ENCODE measurements at places on chromosomes 4 and X.

GRCh38 chrX:73940893-73941470 lies 363.0 kb upstream of the ZCCHC13 start:
- DNase-seq: no peak

DNA sequence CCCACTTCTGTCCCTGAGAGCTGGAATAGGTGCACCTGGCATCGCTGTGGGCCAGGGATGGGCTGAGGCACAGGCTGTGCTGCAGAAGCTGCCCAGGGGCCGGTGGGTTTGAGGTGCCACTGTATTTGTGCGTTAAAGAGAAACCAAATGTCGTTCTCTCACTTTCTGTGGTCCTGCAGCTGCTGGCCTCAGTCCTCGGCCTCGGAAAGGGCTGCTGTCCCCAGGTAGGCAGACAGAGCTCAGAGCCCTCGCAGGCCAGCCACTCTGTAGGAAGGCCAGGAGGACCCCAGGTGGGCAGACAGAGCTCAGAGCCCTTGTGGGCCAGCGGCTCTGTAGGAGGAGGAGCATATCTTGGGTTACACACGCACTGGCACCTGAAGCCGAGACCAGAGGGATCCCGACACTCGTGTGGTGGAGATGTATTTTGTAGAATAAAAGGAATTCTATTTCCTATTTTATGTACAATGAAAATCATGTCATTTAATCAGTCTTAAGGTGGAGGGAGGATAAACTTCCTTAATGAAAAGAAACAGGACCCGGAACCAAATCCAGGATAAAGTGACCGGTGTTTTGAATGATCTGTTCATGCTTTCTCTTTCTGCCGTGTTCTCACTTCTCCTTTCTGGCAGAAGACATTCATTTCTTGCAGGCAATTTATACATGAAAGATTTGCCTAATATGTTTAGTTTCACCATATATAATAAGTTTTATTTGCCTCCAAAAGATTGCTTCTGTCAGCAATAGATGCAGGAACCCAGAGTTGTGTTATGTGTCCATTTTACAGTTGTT lies 54.4 kb upstream of the HGFAC start:
- DNase-seq: no peak

- no peak for DNase-seq
Observed at GRCh38 chr4:151227731-151228130, 49.2 kb upstream of the PRSS48 start.

DNA sequence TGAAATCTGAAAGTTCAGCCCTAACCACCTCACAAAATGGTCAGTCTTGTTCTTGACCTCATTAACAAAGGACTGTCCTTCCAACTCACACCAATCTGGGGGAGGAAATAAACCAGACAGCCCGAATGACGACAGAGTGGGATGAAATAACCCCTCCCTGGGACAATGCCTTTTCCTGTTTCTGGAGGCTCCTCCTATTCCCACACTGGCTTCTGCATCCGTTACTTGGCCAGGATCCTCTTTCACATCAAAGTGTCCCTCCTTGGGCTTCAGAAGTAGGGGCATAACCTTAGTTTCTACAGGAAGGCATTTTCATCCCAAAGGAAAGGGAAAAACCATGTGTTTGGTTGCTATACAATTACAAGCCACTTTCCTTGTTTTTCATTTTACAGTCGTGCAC lies 59.8 kb upstream of the RPL34 start:
- no peak for DNase-seq

- DNase-seq: no peak
Observed at GRCh38 chr4:68810919-68811318, 4.9 kb upstream of the UGT2B10 start.

- DNase-seq: peak; percentile 70
Observed at GRCh38 chrX:149512225-149512885, 7.2 kb upstream of the IDS start.

DNA sequence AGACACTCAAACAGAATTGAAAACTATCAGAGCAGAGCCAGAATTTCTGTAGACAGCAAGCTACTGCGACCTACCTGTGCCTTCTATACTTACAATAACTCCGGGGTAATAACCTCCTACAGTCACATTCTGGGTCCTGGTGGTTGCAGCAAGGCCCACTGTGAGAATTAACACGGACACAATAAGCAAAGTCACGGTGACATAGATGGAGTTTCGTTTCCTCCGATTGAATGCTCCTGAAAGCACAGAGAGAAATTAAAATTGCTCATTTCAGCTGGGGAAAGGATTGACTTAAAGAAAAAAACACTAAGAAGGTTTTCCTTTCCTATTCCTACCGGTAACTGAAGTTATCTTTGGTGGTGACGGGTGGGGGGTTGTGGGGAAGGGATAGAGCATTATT lies 7.0 kb downstream of the TMEM255A start:
- DNase-seq: no peak

- DNase-seq: no peak
Observed at GRCh38 chrX:24055043-24055356, 244 bp downstream of the EIF2S3 start.

GRCh38 chrX:39309721-39310152 lies 508.5 kb downstream of the MID1IP1 start:
- peak; percentile 63 for DNase-seq

DNA sequence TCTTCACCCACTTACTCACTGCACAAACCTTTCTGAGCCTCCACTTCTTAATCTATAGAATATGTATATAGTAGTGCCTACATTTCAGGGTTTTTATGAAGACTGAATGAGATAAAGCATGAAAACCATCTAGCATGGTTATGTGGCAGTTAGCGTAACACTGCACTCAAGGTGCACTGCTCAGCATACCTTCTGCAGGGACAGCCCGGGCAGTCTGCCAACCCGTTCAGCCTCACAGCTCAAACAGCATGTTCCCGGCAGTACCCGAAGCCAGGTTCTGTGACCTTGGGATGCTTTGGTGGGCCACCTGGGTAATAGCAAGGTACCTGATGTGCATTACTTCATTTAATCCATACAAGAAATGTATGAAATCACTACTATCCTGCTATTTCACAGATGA lies 81.4 kb downstream of the DOCK11 start:
- DNase-seq: no peak

GRCh38 chr4:55323375-55323774 lies 22.7 kb upstream of the SRD5A3 start:
- DNase-seq: no peak

DNA sequence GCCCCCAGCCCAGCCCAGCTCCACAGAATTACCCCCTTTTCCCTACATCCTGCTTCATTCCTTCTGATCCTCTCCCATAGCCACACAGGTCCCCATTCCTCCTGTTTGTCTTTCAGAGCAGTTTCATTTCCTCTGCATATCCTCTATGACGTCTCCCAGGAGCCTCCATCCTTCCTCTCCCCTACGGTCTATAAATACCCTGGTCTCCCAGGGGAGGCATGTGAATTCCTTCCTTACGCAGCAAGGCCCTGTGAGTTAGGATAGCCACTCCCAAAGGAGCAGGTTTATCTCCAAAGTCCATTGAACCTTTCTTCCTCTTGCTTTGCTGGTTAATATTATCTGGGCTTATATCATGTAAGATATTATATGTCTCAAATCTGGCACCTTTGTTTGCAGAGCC lies 8.4 kb upstream of the APLN start:
- DNase-seq: no peak

- DNase-seq: no peak
Observed at GRCh38 chr4:186039697-186040096, 29.3 kb upstream of the TLR3 start.

DNA sequence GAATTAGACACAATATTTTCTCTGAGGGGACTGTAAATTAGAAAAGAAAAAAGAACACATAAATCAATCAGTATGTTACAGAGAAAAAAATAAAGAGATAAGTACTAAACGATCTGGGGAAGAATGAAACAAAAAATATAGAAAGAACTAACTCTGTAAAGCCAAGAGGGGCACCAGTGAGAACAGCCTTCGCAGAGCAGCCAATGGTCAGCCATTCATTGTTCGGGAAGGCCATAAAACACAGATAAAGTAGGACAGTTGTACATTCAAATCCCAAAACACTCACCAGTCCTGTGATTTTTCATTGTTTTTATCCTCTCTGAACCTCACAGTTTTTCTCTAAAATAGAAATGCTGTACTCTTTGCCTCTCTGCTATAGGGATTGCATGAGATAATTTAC lies 127.9 kb downstream of the NEK1 start:
- no peak for DNase-seq

DNA sequence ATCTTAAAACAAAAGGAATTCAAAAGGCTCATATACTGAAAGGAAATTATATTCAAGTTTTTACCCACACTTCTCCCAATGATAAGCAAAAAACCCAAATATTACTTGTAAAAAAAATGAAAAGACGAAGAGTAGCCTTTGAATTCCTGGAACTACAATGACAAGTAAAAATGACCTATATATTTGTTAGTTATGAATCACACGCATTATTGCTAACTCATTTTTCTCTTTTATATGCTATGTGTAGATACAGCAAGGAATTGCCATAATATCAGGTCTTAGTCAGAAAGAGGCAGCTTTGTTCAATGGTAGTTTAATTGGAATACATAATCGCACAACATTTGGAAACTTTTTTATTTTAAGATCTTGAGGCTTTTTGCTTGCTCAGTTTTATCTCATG lies 22.7 kb upstream of the ASB5 start:
- no peak for DNase-seq

DNA sequence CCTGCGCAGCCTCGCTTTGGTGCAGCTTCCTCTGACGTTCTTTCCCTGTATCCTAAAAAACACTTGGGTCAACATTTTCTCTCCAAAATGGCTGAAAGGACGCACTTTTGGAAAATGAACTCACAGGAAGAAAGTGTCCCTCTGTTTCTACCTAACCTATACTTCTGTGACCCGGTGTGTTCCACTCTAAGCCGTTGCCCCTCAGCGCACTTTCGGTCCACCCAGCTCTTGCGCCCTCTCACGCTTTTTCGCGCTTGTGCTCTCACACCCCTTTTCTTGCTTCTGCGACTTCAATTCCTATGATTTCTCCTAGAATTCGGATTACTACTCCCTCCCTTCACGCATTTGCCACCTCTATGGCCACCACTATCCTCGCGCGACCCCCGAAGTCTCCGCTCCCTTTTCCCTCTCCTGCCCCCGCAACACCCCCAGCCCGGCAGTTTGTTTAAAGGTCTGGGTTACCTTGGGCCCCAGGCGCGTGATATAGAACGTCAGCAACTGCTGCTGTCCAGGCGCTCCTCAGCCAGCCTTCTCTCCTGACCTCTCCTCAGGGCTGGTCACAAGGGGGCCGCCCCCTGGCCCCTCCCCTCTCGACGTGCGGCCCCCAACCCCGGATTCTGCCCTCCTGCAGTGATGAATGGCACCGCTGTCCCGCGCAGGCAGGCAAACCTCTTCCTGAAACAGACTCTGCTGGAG lies at the start of gene USP51:
Gene USP51 (minus strand): TSS at position 535 of the 696 bp plus-strand sequence. CDS start 909 bp downstream, outside the sequence.
- peak; percentile 20 for DNase-seq

DNA sequence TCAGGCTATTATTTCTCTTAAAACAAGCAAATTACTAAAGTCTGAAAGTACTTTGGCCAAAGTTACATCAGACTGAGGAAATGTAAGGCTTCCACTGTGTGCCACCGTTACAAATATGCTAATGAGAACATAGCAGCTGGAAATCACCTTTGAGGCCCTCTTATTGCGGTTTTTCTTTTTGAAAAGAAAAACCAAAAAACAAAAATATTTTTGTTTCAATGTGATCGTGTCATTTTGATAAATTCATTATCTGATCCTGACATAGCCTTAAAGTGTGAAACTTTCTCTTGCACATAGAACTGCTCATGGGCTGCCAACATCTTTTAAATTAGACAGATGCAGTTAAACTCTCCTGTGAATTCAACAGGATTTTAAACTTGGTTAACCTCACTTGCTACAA lies 2.8 kb upstream of the TIFA start:
- no peak for DNase-seq

DNA sequence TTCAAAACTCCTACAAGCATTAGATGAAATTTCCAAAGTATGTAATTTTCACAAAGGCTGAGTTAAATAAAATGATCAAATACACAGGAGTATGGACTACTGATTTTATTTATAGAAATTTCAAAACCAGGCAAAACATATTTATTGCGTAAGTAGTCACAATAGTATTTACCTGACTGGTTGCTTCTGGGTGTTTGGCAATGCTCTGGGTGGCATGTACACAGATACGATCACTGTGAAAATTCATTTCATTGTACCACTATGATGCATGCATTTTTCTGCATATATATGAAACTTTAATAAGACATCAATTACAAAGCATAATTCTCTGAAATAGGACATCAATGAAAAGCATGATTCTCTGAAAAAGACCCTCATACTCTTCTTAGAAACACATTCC lies 384.2 kb downstream of the TLL1 start:
- DNase-seq: no peak

- DNase-seq: peak; percentile 86
Observed at GRCh38 chr4:108030332-108030731, 40.6 kb downstream of the HADH start.

- DNase-seq: no peak
Observed at GRCh38 chr4:83267830-83268475, 16.6 kb downstream of the COQ2 start.

- no peak for DNase-seq
Observed at GRCh38 chr4:129384974-129385373, 289.0 kb downstream of the C4orf33 start.

GRCh38 chr4:113339430-113339813 lies 290.0 kb downstream of the ANK2 start:
- no peak for DNase-seq

DNA sequence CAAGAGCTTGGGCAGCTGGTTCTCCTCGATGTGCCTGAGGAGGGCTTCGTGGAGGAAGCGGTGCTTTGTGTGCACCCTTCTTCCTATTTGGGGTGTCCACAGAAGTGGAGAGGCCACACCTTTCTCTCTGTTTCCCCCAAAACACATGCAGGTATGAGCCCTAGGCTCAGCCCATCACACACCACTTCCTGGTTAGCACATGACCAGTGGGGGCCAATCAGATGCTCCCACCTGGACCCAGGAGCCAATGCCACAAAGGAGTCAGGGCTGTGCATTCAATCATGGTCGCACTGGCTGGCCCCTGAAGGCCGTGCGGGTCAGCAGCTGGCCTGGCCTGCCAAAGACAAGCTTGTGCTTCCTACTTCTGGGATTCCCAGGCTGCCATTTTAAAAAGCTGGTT lies 51.4 kb downstream of the PPP2R2C start:
- no peak for DNase-seq

DNA sequence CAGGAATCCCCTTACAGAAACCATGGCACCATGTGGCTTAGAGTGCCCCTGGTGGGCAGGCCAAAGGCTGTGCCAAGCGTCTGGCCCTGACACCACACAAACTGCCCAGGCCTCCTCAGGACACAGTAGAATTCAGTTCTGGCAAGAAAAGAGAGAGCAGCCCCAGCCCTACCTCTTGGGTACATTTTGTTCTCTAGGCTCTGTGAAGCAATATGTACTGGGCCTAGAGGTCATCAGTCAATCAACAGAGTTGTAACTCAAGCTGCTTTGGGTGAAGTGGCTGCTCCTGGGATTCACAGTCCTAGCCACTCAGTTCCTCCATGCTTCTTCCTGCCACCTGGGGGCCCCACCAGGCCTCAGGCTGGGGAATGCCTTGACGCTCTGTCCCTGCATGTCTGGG lies 158.1 kb upstream of the MAMLD1 start:
- DNase-seq: no peak

DNA sequence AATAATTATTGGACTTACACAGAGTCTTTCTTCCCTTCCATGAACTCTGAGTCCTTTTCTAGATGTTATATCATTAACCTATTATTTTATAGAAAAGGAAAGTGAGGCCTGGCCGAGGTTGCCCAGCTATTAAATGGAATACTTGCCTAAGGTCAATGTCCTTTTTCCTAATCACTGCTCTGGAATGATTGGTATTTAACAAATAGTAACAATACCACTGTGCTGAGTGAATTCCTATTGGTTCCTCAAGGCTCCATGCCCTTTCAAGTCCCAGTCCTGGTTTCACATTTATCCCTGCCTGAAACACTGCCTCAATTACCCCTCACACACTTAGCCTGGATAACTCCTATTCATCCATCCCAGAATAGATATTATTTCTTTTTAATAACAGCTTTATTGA lies 6.2 kb downstream of the TCEAL9 start:
- no peak for DNase-seq
